Activated CD4-positive, CD25-positive, alpha-beta regulatory T cell (primary cell): ENCODE measurements at places on chromosomes 4 and X.

- DNase-seq: no peak
These were observed 3.3 kb downstream of the NUDT9 start for GRCh38 chr4:87425711-87426110.

- DNase-seq: no peak
These were observed 263.7 kb upstream of the UGT8 start for GRCh38 chr4:114334884-114335330.

DNA sequence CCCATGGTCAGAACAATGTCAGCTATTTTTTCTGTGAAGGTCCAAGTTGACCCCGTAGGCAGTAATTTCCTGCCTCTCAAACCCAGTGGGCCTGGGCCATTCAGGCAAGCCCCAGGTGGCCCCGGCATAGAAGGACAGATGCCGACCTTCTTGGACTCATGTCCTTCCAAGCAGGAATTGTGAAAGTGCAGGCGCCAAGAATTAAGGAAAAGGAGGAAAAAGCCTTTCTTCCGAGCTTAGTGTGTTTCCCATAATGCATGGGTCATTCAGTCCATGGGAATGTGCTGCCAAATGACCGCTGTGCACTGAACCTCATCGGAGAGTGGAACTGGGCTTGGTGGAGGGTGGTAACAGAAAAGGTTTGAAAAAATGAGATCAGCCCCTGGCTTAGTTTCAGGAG lies 196.5 kb upstream of the HS3ST1 start:
- DNase-seq: no peak

DNA sequence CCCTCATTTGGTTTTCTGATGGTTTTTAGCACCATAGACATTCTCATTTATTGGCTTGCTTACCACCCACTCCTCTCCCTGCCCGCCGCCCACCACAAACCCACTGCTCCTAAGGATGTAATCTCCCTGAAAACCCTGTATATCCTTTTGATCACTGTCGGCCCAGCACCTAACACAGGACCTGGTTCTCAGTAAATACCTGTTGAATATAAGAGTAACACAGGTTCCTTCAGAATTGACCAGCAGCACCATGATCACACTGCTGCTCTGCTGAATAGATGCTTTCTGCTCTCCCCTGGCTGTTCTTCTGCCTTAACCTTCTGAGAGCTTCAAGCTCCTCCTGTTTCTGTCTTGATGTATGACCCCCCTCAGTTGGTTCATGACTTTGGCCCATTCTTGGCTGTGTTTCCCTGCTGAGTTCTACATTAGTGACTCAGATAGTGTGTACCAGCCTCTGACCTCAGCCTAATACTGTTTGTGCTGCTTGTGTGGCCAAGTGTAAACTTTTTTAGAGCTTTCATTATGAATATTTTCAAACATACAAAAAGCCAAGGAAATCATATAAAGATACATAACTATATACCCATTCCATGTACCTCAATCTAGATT lies 265.3 kb downstream of the FRMPD4 start:
- DNase-seq: no peak

DNA sequence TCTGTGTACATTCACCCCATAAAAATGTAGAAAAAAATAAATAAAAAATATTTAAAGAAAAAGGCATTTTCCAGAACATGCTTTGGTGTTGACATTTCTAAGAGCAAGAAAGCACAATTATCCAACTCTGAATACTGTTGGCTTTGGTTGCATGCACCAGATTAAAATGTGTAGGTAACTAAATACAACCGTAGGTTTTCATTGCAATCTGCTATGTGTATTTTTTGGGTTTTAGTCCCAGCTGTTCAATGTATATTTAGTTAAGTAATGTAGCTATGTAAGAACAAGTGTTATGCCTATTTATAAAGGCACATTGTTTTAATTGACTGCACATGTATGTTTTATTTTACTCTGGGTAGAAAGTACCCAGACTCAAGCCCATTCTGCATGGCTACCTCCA lies 108.1 kb upstream of the PAQR3 start:
- DNase-seq: no peak

DNA sequence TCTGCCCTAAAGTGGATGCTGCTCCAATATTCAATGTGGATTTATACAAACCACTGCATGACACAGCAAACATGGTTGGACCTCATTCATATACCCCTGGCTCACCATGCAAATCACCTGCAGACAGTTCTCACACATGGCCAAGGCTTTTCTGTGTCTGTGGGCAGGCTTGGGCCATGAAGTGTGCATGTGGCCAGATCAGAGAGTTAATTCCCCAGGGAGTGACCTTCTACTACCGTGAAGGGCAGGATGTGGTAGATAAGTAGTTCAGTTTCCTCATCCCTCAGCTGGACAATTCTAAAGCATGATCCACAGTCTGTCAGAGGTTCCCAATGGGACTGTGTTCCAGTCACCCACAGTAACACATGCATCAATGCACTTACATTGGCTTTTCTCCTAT lies 24.6 kb upstream of the BCLAF3 start:
- no peak for DNase-seq

DNA sequence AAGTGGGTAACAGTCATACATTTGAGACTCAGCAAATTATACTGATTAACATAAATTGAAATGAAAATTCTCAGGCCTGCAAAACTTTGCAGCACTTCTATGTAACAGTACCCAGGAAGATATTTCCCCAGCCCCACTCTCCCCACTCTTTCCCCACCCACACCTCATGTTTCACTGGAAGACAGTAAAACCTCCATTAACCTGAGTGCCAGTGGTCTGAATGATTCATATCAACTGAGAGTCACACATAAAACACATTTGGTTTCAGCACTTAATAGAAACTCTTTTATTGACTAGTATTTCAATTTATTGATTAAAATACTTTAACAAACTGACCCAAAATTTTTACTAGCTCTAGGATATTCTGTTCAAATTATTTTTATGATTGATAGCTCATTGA lies 6.9 kb downstream of the CXCL6 start:
- no peak for DNase-seq

GRCh38 chr4:1084796-1085403 lies 28.5 kb downstream of the RNF212 start:
- no peak for DNase-seq

DNA sequence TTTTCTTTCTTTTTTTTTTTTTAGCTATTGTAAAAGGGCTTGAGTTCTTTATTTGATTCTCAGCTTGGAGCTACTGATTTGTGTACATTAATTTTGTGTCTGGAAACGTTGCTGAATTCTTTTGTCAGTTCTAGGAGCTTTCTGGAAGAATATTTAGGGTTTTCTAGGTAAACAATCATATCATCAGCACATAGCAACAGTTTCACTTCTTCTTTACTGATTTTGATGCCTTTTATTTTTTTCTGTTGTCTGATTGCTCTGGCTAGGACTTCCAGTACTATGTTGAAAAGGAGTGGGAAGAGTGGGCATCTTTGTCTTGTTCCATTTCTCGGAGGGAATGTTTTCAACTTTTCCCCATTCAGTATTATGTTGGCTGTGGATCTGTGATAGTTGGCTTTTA lies 292.2 kb downstream of the GABRG1 start:
- no peak for DNase-seq

- DNase-seq: no peak
These were observed 21.8 kb upstream of the CAMK2D start for GRCh38 chr4:113783289-113783688.

GRCh38 chrX:41386222-41386990 lies 52.4 kb downstream of the DDX3X start:
- DNase-seq: no peak

GRCh38 chr4:102222838-102223409 lies 122.4 kb downstream of the SLC39A8 start:
- DNase-seq: no peak

GRCh38 chrX:14056206-14056605 lies 26.5 kb upstream of the GEMIN8 start:
- DNase-seq: no peak

DNA sequence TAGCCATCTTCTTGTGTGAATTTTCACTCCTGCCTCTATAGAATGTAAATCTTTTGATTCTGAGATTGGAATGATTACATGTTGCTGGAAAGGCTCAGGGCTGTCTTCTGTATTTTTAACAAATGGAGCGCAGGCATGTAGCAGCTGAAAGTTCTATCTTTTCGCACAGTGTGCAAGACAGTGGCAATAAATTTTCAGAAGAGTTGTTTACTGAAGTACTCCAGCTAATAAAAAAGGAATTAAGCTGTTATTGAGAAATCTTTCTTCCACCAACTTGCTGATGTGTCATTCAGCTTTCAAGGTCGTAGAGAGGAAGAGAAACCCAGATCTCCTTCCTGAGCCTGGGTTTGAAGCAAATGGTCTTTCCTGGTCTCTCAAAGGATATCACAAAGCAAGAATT lies 122.0 kb upstream of the PUDP start:
- DNase-seq: no peak

- no peak for DNase-seq
These were observed 3.6 kb downstream of the TLR3 start for GRCh38 chr4:186072516-186072915.

GRCh38 chr4:519203-519651 lies 20.2 kb downstream of the PIGG start:
- no peak for DNase-seq

DNA sequence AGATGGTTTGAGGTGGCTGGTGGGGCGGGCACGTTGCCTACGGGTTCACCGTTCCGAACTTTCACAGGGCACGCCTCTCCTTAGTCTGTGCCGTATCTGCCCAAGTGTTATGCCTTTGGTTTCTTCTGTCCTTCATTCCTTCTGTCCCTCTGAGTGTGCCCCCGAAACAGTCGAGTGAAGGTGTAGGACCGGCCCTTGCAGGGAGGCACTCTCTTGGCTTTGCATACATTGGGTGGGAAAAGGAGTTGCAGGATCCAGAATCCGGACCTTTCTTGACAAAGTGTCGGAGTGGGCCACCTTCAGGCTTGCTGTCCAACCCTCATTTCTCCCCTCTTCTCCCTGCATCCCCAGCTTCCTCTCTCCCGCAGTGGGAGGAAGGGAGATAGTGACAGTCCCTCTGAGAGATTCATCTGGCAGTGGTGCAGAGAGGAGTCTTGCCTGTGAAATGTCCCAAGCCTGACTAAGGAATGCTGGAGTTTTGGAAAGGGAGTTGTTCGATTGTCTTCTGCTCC lies 569 bp downstream of the ARFIP1 start:
- DNase-seq: no peak

GRCh38 chr4:185257086-185257485 lies 47.7 kb downstream of the SNX25 start:
- no peak for DNase-seq

DNA sequence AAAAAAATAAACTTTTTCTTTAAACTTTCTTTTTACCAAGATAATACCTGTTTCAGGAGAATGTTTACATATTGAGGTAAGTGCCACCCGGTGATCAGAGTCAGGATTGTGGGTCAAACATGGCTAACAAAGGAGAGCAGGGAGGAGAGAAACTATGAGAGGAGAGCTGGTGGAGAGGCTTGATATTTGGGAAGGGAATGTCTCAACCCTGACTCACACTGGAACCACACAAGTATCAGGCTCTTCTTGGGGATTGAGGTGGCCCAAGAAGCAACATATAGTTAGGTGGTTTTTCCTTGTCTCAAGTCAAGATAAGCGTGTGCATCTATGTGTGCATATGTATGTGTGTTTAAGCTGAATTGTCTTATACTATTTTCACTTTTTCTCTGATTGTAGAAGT lies 6.7 kb downstream of the TCEAL1 start:
- no peak for DNase-seq

DNA sequence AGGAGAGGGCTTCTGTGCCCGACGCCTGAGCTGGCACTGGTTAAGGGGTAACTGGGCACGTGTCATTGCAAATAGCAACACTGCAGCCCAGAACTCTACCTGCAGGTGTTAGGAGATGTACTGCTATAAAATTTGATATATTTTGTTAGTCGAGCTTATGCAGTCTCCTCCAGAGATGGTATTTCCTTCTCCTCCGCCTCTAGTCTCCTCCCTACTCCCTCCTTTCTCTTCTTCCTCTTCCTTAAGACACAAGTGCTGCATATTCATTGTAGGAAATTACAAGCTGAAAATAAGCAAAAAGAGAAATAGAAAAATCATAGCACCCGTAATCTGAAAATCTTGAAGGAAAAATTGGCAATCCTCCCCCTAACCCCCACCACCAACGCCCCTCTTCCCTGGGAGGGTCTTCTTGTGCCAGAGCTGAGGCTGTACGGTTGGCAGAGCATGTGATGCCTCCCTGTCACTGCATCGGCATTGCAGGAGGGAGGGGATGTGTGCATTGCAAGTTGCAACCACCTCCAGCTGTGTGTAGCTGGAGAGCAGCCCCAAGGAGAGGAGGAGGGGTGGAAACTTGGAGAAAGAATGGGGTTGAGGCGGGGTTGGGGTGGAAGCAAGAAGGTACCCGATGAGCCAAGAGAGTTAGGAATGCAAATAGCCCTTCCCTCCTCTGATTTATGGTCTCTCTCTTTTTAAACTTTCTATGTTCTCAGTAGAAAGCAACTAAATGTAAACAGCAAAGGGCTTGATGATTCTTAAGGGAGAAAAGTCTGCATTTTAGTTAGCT lies 48.3 kb upstream of the MND1 start:
- DNase-seq: no peak

GRCh38 chrX:118666521-118666920 lies 60.9 kb upstream of the IL13RA1 start:
- no peak for DNase-seq

DNA sequence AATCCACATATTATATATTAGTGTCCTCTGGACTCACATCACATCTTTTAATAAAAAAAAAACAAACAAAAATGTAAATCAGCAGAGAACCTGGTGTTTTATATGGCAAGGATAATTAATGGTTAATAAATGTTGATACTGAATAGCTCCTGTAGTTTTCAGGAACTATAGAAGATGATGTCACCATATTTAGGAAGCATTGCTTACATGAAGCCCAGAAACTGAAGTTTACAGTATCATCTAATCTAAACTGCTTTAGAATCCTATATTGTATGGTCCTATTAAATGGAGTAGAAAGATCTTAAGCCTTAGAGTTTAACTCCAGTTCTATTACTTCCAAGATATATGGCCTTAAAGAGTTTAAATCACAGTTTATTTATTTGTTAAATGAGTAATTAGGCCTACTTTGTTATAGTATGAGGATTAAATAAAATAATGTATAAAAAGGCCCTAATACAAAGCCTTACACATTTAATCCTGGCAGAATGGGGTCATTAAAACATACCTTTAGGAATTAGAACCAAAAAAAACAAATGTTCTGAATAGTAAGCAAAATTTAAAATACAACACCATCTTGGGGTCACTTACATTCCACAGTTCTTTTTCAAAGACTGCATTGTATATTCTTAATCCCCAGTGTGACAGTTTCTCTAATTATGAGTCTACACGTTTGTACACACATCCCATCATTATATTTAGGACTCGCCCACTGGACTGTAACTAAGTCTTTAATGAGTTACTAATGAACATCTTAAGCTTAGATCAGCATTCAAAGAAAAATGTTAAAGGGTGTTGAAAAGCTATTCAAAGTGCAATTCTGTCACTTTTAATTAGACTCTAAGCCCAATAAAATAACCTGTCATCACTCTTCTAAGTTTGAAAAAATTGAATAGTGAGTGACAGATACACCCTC lies 305.9 kb downstream of the ADGRL3 start:
- no peak for DNase-seq

DNA sequence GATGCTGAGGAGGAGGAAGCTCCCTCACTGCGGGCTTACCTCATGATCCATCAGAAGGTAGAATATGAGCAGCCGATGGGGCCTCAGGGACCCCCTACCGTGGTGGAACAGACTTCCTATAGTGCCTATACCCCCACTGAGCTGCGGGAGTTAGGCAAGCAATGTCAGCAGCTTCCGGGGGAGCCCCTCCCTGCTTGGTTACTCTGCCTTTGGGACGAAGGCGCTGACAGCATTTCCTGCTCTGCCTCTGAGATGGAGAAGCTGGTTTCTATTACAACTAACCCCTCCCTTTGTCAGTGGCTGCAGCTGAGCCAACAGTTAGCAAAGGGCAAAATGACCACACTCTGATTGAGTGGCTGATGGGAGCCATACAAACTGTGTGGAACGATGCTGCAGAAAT lies 430.7 kb downstream of the IDS start:
- DNase-seq: no peak
